ENCODE measurements at places on chromosomes 5 and 9. TPM values are rescaled to one million over a fixed set of nuclear protein-coding genes. Genes with fewer than 3 reads are reported as not detected.
A peak's percentile ranks its signal among the peaks of the same experiment; 100 is the strongest.

DNA sequence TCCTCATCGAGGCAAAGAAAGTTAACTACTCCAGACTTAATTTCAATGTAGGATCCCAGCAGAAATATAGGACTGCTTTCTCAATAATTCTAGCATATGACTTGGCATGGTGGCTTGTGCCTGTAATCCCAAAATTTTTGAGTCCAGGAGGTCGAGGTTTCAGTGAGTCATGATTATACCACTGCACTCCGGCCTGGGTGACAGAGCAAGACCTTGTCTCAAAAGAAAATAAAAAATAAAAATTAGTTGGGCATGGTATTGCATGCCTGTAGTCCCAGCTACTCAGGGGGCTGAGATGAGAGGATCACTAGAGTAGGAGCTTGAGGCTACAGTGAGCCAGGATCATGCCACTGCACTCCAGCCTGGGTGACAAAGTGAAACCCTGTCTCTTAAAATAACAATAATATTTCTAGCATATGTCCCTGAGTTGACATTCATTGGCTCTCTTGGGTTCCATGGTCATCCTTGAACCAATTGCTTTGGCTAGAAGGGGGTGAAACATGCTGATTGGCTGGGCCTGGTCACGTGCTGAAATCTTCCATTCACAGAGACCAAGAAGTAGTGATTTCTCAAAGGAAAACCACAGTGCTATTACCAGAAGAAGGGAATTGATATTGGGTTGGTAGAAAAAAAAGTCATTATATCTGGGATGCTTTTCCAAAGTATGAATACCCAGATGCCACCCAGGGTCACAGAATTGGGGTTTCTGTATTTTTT is 31.6 kb upstream of the GARNL3 start:
- DNase-seq = no peak

GRCh38 chr9:111294691-111295451 is 35.2 kb downstream of the OR2K2 start:
- DNase-seq = no peak

DNA sequence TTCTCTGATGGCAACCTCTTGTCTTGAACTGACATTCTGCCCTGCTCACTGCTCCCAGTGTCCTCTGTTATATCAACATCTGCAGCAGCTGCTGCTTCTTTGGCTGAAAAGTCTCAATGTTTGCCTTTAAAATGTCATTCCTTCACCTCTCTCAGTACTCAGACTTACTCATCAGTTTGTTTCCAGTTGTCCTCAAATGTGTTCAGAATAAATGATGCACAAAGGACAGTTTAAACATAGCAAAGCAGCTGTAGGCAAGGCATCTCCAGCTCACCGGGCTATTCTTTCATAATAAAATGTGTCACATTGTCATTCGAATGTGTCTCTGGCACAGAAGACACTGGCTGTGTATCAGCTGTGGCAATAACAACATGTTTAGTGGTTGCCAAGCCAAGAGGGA is 590.9 kb upstream of the ZNF608 start:
- DNase-seq = no peak

DNA sequence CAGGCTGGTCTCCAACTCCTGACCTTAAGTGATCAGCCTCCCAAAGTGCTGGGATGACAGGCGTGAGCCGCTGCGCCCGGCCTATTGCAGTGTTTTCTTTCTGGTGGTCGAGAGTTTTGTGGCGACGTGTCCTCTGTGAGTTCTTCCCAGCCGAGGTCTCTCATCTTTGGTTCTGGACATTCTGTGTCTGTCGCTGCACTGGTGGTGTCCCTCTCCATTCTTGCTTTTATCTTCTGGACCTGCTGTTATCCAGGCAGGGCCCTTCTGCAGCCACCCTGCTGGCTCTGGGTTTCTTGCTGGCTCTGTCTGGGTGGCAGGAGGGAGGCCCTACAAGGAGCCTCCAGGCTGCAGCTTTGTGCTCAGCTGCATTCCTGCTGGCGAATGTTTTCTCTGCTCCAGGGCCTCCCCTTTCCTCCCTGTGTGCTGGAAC is 49.1 kb upstream of the EXOC3 start:
- DNase-seq = peak; percentile 64

DNA sequence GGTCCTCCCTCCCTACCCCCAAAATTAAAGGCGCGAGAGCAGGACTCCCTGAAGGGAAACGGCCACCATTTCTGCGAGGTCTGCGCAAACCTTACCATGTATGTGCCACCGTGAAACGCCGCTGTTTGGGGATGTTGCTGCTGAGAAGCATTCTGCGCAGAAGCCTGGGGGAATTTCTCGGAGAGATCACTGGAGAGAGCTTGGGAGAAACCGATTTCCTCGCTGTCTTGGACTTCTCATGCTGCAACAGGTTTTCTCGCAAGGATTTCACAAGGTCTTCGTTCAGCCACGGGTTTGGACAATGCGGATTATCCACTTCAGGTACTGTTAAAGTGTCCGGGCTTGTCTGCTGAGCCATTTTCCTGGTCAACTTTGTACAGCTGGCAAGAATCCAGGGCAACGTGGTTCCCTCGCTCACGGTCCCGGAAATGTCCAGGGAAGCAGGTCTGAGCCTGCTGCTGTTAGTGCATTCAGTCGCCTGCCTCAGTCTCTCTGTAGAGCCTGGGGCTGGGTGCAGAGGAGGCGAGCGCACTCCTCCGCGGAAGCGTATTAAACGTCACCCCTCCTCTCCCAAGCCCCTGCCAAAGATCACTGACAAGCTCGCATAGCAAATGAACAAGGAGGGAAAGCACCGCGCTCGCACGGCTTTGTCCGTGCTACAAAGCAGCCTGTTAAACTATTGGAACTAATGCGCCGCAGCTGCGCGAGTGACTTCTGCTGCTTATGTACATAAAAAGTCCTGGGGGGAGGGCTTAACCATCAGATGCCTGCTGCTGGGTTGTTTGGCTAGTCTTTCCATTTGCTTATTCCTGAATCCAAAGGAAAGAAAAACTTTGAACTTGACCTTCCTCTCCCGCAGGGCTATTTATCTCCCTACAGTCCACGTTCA is 125.1 kb downstream of the PDE4D start:
- DNase-seq = peak; percentile 70

DNA sequence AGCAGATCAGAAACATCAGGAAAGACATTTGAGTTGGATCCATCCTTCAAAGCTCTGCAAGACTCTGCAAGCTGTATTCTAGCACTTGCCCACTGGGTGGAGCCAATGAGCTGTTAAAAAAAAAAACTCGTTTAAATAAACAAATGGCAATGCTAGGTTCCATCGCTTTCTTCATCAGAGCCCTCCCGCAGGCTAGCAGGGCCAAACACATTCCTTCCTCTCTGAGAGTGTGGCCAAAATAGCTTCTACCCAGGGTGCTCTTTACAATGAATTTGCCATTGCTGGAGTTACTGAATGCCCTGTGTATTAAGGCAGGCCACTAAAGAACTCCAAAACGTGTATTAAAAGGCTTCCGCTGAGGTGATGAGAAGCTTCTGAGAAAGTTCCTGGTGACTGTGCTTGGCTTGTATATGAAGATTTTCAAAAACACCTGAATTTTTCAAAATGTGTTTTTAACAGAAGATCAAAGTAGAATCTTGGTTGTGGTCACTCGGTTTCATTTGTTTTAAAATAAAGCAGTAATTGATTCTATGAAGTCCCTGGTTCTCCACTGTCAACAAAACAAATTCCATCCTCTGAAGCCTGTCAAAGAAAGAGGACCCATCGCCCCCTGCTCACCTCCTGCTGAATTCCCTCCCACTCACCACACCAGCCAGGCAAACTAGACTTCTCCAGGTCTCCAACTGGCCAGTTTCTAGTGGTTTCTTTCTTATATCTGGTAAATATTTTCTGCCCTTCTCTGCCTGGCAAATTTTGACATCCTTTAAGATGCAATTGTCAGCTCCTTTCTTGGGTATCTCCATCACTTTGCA is 36.5 kb upstream of the EQTN start:
- peak; percentile 70 for DNase-seq

- peak; percentile 3 for DNase-seq
Measured at GRCh38 chr9:104686081-104686480, 8.2 kb upstream of the OR13D1 start.

- no peak for DNase-seq
Measured at GRCh38 chr5:107616213-107616612, 54.5 kb downstream of the EFNA5 start.

DNA sequence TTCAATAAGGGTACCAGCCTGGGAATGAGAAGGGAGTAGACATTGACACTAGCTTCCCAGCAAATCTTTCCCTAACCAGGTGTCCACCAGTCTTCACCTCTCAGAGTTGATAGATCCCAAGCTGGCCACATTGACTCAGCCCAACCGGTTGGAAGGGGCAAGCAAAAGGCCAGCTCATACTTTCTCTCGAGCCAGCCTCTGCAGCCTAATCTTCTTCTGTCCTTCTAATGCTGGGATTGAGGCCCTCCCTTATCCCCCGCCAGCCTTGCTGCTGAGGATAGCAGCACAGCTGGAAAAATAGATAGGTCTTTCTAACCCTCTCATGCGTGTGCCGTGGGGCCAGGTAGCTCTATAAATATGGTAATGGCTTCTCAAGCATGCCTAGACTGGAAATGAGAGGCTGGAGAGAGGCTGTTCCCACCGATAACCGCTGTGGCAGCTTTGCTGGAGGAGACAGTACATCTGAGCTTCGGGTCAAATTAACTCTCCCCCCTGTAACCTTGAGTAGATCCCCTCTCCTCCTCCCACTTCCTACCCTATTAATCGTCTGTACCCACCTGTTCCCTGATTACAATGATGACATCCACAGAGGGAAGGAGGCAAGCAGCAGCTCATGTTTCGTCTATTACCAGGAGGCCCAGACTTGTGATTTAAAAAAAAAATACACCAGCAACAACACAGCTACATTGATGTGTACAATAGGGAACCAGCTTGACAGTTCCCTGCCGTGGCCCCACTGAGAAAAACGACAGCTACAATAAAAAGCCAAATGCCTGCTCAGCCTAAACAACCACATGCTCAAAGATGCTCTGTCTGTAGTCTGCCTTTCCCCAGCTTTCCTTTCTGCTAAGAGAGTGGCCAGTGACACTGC is 219.9 kb upstream of the BRINP1 start:
- no peak for DNase-seq

Gene SPACA9
- 6.2 TPM for total RNA-seq

Gene ANKRD31
- total RNA-seq = not detected

Gene CARTPT
- not detected for total RNA-seq

Gene TMC1
- not detected for total RNA-seq

Gene LAMC3
- total RNA-seq = not detected
